ENCODE measurements at places on chromosomes 11 and 22.

DNA sequence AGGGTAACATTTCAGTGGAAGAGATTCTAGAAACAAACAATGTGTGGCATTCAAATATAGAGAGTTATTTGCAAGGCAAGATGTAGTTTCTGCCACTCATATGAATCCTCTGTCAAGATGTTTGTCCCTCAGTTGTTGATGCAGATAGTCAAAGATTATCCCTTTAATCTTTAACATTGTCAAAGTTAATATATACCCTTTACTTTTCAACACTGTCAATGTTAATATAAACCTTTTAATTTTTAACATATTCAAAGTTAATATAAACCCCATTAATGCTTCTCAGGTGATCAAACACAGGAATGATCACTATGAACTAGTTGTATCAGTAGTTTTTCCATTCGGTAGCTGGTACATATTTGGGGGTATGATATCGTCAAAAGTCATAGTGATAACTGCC is 51.9 kb upstream of the PICALM start:
- DNase-seq, result no peak

DNA sequence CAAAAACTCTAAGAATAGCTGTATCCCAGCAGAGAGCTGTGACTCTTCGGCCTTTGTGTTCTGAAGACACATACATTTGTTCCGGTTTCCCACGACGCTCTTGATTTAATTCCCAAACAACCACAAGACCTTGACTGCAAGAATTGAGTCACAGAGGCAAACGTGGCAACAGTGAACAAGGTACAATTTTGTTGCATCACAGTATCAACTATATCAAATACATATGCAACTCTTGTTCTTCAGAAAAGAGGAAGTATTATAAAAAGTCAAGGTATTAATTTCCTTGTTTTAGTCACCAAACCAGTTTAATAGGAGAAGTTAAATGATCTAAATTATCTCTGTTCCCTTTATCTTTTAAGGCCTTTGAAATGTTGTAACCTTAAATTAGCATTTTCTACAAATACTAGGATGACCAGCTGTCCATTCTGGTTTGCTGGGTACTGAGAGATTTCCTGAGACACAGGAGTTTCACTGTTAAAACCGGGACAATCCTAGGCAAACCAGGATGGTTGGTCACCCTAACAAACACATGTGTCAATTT is 11.1 kb downstream of the HPS5 start:
- DNase-seq, result no peak

DNA sequence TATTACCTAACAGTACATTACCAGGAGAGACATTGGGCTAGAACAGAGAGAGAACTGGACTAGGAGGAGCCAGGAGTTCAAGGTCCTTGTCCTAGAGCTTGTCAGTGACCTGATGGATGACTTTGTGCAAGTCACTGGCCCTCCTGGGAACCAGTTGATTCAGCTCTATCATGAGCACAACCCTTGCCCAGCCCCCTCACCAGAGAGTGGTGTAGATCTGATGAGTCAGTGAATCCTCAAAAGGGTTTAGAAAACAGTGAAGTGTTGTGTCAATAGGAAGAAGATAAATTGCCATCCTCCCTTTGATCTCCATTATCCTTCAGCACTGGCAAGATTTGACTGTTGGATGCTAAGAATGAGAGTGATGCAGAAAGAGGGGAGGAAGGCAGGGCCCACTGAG is 24.3 kb downstream of the NEU3 start:
- no peak for DNase-seq

GRCh38 chr22:45185718-45186514 is 22.2 kb downstream of the NUP50 start:
- no peak for DNase-seq

DNA sequence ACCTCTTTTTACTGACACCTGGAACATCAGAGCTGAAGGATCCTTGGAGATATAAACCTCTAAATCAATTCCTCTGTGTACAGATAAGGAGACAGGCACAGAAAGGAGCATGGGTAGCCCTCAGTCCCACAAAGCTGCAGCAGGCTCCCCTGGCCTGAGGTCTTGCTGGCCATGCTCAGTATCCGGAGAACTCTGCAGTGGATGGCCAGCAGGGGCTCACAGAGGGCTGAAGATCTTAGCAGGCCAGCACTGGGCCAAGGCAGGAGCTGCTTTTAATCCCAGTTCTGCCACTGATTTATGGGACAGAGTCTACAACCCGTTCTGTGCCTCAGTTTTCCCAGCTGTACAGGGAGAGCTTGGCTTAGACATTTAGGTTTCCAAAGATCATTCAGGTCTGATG is 52.6 kb upstream of the LRRC32 start:
- no peak for DNase-seq

- DNase-seq, result peak; percentile 26
Measured at GRCh38 chr11:106152013-106152412, 74.6 kb downstream of the AASDHPPT start.

GRCh38 chr22:40055143-40055883 is 60.6 kb downstream of the FAM83F start:
- DNase-seq, result no peak

DNA sequence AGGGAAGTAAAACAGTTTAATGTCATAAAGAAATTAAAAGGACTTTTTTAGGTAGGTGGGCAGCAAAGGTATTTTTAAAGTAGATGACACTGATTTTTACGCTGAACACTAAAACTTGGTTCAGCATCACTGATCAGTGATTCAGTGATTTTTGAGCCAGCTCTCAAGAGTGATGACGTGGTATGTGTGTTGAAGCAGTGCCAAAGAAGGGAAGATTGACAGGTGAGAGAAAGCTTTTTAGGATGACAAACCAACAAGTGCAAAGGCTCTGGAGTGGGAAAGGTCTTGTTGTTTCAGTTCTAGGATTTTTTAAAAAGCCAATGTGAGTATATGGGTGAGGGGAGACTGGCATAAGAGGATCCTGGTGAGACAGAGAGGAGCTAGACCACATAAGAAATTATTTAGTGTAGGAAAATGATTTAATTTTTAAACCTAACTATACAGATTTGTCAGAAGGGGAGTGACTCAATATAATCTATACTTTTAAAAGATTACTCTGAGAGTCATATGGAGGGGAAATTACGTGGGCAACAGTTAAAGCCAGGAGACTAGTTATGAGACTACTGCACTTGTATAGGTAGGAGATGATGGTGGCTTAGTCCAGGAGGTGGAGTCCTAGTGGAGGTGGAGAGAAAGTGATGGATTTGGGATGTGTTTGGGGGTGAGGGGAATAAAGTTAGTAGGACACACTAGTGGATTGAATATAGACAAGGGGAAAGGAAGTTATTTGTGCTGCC is 17.6 kb upstream of the CALCB start:
- DNase-seq, result no peak

GRCh38 chr11:3830730-3831129 is 10.0 kb downstream of the RHOG start:
- DNase-seq, result no peak

DNA sequence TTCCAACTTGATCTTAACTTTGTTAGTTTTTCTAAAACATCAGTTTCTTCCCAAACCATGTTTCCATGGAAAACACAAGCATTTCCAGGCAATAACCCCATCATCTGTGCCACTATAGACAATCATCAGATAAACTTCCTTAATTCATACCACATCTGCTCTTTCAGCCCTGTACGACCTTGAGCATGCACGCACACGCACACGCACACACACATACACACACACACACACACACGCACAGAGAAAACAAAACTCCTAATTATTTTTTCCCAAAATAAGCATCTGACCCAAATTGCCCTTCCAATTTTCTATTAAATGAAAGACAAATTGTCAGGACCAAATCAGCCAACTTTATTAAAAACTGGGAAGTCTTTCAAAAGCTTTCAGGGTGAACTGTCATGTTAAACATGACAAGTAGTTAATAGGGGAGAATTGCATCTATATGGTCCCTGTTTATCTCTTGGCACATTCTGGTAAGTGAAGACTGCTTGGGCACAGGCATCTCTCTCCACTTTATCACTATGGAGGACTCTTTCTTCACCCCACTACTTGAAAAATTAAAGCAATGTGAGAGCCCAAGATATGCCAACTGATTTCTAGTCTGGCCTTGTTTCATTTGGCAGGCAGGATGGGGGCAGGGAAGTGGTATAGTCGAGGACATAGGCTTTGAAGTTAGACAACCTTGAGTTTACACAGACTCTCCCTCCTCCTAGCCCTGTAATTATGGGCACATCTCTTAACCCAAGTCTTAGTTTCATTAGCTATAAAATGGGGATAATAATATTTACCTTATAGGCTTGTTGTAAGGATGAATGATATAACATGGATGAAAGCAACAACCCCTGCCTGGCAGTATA is 15.1 kb downstream of the ADM start:
- DNase-seq, result no peak

All from SW 1271 (cell line).